Hypothalamus (tissue), 51 donors: ENCODE measurements at places on chromosomes 6 and 20.

GRCh38 chr6:167420177-167420576 lies 95.3 kb downstream of the TTLL2 start:
- DNase-seq = no peak

GRCh38 chr6:170147056-170147787 lies 143.7 kb downstream of the DLL1 start:
- no peak for DNase-seq

- DNase-seq = no peak
These were observed 921.9 kb upstream of the EYS start for GRCh38 chr6:66628917-66629316.

DNA sequence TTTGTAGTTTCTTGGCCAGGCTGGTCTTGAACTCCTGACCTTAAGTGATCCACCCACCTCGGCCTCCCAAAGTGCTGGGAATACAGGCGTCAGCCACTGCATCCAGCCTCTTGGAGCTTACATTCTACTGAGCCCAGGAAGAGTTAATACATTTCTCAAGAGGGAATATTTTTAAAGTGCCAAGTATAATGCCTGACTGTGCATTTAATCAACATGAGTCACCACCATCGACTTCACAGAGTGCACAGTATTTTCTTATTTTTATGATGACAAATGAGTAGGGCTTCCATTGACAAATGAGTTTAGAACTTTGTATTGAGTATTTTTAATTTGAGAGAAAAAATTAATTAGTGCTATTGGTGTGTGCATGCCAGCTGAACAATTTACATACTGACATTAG lies 72.2 kb downstream of the SASH1 start:
- no peak for DNase-seq
